Kasumi-1 (cell line): ENCODE measurements at places on chromosomes 3 and 15.

GRCh38 chr3:179037351-179037750, 34.3 kb downstream of the ZMAT3 start:
- peak; percentile 94 for DNase-seq

DNA sequence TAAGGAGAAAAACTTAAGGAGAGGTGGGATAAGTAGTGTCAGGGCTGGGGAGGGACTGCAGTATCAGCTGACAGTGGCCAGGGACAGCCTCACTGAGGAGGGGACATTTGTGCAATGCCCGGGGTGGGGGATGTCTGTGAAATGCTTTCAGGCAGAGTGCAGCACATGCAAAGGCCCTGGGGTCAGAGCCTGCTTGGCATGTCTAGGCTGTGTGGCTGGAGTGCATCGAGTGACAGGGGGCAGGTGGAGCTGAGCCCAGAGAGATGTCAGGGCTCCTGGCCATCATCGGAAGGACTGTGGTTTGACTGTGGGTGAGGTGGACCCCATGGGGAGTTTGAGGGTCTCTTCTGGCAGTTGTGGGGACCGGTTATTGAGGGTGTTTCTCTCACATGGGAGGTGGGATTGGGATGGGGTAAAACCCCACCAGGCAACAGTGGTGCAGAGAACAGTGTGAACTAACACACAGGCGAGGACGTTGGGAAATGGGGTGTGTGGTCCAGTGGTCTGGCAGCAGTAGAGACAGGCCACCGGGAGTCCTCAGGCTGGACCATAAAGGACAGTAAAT, 61.2 kb downstream of the FBLN2 start:
- DNase-seq = no peak

DNA sequence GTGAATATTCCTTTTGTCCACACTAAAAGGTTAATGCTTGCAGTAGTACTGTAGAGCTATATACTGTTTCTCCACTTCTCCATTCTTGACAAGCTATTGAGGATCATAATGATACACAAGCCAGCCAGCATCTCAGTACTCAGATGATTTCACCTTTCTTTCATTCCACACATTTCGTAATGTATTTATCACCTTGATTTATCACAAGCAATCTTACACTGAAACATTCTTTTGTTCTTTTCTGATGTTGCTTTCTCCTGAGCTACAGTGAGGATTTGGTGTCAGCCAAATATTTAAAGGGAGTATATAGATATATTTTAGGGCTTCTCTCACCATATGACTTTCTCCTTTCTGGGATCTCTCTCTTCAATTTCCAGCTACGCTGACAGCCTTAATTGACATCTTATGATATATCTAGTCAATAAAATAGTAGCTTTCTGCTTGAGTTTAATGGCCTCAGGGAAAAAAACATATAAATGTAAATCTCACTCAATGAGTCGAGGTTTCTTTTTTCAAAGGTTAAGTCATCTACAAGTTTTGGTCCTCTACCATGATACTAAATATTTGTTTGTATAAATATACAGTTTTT, 1327.0 kb downstream of the NSUN3 start:
- no peak for DNase-seq

GRCh38 chr3:52983336-52983807, 62.5 kb downstream of the SFMBT1 start:
- peak; percentile 91 for DNase-seq

- no peak for DNase-seq
Measured at GRCh38 chr15:48458876-48459275, 127.6 kb downstream of the DUT start.

GRCh38 chr3:135513106-135514059, 452.1 kb upstream of the PPP2R3A start:
- no peak for DNase-seq

GRCh38 chr15:91302588-91303439, 202.8 kb downstream of the SV2B start:
- peak; percentile 75 for DNase-seq

DNA sequence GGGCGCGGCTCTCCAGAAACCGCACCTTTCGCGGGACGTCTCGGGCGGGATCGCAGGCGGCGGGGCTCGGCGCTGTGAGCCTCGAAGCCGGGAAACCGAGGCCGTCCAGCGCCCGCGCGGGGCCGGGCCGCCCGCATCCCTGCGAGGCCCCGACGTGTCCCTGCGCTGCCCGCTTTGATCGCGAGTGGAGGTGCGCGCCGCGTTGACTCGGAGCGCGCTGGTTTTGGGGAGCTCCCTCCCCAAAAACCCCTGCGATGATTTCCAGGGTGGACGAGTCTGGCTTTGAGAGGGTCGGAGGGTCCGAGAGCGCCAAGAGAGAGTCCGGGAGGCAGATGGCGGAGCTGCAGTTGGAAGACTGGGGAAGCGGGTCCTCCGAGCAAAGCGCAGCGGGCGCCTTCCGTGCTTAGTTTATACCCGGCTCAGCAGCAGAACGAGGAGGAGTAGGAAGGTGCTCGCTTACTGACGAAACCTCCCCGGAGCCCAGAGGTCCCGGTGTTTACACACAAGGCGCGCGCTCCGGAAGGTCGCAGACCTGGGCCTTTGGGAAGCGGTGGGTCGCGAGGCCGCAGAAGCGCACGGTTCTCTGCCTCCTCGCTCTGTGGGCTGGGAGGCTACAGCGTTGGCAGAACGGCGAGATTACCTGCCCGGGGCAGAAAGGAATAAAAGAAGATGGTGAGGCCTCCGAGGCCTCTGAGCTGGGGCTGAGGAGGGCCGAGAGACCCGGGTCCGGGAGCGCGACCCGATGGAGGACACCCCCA, 687 bp downstream of the ALDH1A3 start:
- DNase-seq = no peak

DNA sequence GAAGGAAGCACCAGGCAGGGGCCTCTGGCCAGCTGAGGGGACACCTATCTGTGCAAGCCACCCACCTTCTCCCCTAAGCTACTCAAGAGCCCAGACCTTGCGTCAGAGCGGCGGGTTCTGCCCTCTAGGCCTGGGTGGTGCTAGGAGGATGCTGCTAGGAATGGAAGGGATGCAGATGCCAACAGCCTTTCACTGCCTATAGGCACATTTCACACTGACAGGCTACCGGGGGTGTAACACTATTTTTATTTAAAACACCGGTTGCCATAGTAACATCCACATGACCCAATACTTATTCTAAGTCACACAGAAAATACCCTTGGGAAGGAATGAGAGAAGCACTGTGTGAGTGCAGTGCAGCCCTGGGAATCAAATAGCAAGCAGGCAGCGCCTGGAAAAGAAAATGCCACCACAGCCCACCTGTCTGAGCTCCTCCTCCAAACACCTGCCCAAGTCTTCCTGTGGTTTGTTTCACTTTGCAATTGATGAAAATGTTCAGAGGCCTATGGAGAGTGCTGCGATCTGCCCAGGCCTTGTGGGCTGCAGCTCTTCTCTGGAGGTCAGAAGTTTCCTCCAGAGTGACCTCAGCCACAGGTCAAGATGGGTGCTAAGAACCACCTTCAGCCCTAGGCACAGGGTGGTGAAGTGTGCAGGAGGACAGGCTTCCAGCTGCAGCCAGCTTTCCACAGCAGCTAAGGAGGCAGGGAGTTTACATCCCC, 113.5 kb upstream of the TOPAZ1 start:
- no peak for DNase-seq

- no peak for DNase-seq
Measured at GRCh38 chr3:160671231-160671630, 5.7 kb upstream of the ARL14 start.

- DNase-seq = no peak
Measured at GRCh38 chr3:121758727-121759450, 9.3 kb upstream of the GOLGB1 start.

- DNase-seq = no peak
Measured at GRCh38 chr3:112086076-112086854, at the start of gene C3orf52. C3orf52 (plus strand) TSS chr3:112086389; CDS start chr3:112086408, 19 bp downstream.

DNA sequence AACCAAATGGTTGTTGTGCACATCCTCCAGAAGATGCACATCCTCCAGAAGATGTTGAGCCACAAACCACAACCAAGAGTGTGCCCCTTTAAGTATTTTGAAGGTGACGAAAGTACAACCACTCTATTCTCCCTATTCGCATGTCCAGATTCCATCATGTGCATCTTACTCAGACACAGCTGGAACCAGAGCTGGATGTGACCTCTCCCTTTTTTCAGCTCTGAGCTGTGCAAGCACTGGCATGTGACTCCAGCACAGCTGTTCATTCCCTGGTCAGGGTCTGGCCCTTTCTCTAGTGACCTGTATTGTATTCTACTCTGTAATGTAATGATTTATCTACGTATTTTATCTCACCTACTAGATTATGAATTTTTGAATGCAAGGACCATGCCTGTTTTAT, 29.3 kb upstream of the DLG1 start:
- no peak for DNase-seq

DNA sequence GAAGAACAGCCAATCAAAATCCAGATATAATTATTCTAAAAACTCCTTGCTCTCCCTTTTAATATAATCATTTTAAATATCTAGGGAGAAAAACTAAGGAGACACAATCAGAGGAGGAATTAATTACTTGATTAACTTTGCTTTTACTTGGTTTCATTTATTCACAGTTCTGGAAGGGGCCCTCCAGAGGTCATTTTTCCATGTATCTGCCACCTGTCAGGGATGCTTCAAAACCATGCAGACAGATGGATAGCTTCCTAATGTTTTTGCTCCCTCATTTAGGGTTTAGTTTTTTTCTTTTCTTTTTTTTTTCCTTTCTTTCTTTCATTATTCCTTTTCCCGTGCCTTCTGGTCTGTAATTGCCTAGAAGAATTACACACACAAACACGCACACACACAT, 438.1 kb upstream of the ARPP21 start:
- no peak for DNase-seq

DNA sequence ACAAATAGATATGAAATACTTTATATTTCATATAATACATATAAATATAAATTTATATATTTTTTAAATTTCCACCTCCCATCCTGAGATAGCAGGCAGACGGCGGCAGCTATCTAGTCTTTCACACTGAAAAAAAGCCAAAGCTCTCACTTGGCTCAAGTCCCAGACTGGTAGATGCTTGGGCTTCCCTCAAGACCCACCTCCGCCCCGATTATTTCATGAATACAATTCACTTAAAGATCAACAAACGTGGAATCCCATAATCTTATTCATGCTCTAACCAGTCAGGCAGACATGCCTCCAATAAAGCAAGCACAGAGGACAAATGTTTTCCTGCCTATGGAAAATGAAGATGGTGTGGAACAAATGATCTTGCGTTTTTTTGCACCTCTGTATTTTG, 275.9 kb upstream of the NR2F2 start:
- DNase-seq = no peak

DNA sequence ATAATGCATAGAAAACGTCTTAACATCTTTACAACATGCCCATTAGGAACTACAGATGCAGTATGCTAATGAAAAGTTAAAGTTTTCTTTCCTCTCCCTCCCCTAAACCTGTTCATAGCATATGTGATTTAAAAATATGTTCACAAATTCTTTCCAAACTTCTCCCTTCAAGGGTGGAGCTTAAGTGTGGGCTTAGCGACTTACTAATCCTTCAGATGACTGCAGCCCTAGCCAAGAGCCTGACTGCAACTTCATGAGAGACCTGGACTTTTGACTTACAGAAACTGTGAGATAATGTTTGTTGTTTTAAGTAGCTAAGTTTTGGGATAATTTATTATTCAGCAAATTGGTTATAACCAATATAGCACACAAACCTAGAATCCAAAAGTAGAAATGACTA, 22.0 kb upstream of the ANXA2 start:
- DNase-seq = no peak

- peak; percentile 21 for DNase-seq
Measured at GRCh38 chr3:67819447-67819846, 165.0 kb upstream of the SUCLG2 start.

- no peak for DNase-seq
Measured at GRCh38 chr3:19688767-19689166, 245.2 kb downstream of the EFHB start.
